ENCODE measurements at places on chromosomes 2 and 18.

DNA sequence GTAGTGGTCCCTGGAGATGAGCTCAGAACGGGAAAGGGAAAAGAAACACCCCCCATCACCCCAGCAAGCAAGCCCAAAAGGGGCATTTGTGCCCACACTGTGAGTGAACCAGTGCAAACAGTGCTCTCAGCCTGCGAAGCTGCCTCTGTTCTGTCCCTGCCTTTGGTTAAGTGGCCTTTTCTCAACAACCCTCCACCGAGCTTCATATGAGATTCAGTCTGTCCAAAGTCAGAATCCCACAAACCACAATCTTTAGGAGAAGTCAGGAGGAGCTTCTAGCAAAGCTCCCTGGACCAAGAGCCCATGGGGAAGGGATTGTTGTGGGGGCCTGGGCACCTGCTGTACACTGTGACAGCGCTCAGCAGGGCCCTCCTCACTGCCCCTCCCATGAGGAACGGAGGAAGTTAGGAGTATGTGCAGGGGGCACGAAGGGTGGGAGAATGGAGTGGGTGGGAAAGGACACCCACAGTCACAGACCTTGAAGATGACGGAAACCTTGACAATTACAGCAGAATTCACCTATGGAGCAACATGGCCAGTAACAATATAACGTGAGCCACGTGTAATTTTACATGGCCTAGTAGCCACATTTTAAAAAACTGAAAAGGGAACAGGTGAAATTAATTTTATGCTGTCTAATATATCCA is 119.5 kb downstream of the SMAD7 start:
- H3K27ac ChIP-seq = no peak overlapping the region
- DNase-seq = peak; percentile 5
- H3K27me3 ChIP-seq = no peaks in the 10 kb centered on the region
- no peaks in the 10 kb centered on the region for H3K36me3 ChIP-seq
- peaks cover 21% of the 10 kb centered on the region for H3K4me1 ChIP-seq

- H3K4me1 ChIP-seq = peaks cover 56% of the 10 kb centered on the region
- no peaks in the 10 kb centered on the region for H3K27me3 ChIP-seq
- no peak for DNase-seq
- H3K36me3 ChIP-seq = no peaks in the 10 kb centered on the region
These were observed 31.0 kb downstream of the TCF7L1 start for GRCh38 chr2:85164145-85164569.

GRCh38 chr2:52918551-52918950 is 849.1 kb upstream of the CHAC2 start:
- H3K36me3 ChIP-seq = no peaks in the 10 kb centered on the region
- H3K27ac ChIP-seq = no peak overlapping the region
- H3K4me3 ChIP-seq = no peak overlapping the region
- DNase-seq = no peak

- H3K36me3 ChIP-seq = no peaks in the 10 kb centered on the region
- H3K27ac ChIP-seq = peak overlapping the region; percentile 53
- H3K4me1 ChIP-seq = peaks cover 6% of the 10 kb centered on the region
- DNase-seq = no peak
These were observed 19.0 kb downstream of the TMSB10 start for GRCh38 chr2:84924173-84925106.

DNA sequence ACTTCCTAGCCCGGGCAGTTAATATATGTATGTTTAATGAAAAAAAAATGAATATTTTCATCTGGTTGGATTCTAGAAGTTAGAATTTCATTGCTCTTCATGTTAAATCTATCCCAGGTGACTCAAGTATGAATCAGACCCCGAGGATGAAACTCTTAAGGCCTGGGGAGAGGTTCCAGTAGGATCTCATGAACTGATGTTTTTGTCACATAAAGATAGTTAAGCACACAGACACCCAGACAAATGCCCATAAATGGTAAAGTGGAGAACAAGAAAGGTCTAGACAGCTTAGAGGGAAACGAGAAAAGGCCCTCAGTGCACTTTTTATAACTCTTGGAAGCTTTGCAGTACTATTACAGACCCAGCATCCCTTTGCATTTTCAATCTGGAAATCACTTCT is 114.1 kb downstream of the RIF1 start:
- H3K27ac ChIP-seq = no peak overlapping the region
- H3K36me3 ChIP-seq = peaks cover 98% of the 10 kb centered on the region
- no peaks in the 10 kb centered on the region for H3K27me3 ChIP-seq

DNA sequence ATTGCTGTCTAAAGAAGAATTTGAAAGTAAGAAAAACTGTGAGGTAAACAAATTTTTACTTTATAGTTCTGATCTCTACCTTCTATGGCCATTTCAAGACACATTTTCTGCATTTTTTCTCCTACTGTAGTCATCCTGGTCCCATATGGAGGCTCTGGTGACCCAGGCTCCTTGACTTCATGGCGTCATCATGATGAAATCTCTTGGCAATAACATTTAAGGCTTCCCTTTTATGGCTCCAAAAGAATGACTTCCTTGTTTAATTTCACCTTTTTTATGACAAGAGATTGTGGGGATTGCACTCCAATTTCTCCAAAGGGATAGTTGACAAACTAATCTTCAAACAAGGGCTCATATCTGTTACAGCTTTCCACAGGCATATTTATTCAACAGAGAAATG is 143.0 kb upstream of the SCN7A start:
- no peaks in the 10 kb centered on the region for H3K36me3 ChIP-seq
- H3K4me1 ChIP-seq = no peaks in the 10 kb centered on the region
- H3K27ac ChIP-seq = no peak overlapping the region
- no peak overlapping the region for H3K4me3 ChIP-seq
- no peak for DNase-seq
- no peaks in the 10 kb centered on the region for H3K27me3 ChIP-seq

GRCh38 chr2:222319586-222320435 is 21.0 kb upstream of the PAX3 start:
- H3K4me1 ChIP-seq = peaks cover 8% of the 10 kb centered on the region
- peaks cover 2% of the 10 kb centered on the region for H3K27me3 ChIP-seq
- H3K27ac ChIP-seq = no peak overlapping the region
- no peaks in the 10 kb centered on the region for H3K36me3 ChIP-seq
- no peak for DNase-seq

GRCh38 chr2:167988296-167988695 is 259.1 kb downstream of the STK39 start:
- no peak for DNase-seq
- no peaks in the 10 kb centered on the region for H3K27me3 ChIP-seq
- H3K4me3 ChIP-seq = no peak overlapping the region

DNA sequence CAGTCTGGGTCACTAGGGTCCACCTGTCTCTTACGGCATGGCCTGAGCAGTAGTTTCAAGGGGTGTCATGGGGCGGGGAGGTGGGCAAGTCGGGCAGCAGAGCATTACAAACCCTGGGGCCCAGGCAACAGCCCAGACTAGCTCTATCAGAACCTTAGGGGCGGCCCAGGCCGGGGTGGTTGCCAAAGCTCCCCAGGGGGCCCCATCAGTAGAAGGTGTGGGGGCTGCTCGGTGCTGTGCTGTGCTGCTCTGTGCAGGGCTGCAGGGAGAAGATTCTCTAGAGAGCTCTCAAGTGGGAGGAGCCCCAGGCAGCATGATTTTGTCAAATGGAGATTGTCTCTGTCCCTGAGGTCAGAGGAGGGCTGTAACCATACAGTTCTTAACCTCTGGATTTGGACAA is 36.4 kb upstream of the SLC14A1 start:
- no peaks in the 10 kb centered on the region for H3K27me3 ChIP-seq
- H3K4me1 ChIP-seq = no peaks in the 10 kb centered on the region
- no peak overlapping the region for H3K4me3 ChIP-seq

GRCh38 chr2:226118471-226119429 is 680.9 kb downstream of the IRS1 start:
- peak; percentile 14 for DNase-seq
- no peaks in the 10 kb centered on the region for H3K36me3 ChIP-seq
- no peak overlapping the region for H3K4me3 ChIP-seq
- H3K27me3 ChIP-seq = no peaks in the 10 kb centered on the region
- no peaks in the 10 kb centered on the region for H3K4me1 ChIP-seq

DNA sequence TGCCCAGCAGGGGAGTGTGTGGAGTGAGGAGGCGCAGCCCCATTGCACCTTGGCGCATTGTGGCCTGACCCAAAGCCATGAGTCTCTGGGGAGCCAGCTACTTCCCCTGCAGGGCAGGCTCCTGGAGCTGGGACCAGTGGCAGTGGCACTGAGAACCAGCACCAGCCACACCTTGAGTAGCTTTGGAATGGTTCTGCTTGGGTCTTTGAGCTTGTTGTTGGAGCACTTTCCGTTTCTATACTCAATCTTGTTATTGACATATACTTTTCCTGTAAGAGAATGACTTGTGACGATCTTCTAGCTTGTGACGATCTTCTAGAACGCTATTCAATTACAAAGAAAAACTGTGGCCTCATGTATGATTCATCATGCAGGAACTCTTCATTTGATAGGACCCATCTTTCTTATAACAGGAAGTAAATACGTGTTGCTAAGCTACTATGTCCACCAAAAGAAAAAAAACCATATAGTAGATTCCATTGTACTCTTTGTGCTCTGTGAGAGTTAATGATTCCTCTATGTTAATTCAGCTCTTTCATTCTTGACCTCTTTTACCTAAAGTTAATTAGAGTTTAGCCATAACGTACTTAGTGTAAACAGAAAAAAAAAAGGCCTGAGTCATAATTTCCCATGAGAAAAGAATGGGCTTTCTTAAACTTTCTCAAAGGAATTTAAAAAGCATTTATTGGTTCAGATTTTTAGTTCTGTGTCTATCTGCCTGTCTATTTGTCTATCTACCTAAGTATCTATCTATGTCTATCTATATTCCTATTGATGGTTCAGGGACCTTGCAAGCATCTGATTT is 113.1 kb downstream of the GATA6 start:
- DNase-seq = no peak
- no peaks in the 10 kb centered on the region for H3K36me3 ChIP-seq
- H3K27me3 ChIP-seq = no peaks in the 10 kb centered on the region
- H3K27ac ChIP-seq = no peak overlapping the region

DNA sequence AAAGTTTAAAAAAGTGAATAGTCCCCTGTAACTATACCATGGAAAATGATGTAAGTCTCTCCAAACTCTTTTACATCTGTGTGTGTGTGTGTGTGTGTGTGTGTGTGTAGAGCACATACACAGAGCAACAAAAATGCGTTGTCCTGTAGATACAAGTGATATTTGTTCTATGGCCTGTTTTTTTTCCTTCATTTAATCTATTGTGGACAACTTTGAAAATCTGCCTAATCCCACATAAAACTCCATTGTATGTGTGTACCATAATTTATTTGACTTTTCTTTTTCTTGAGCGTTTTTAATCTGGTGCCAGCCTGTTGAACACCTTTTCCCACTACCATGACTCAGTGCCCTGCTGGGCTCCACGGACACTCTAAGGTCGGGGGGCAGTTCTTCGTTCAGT is 52.3 kb upstream of the ELOA2 start:
- no peak overlapping the region for H3K27ac ChIP-seq
- no peak overlapping the region for H3K4me3 ChIP-seq
- no peaks in the 10 kb centered on the region for H3K36me3 ChIP-seq
- no peaks in the 10 kb centered on the region for H3K27me3 ChIP-seq
- DNase-seq = no peak

GRCh38 chr2:140585016-140585415 is 1545.8 kb downstream of the LRP1B start:
- H3K4me3 ChIP-seq = no peak overlapping the region
- no peaks in the 10 kb centered on the region for H3K27me3 ChIP-seq
- DNase-seq = no peak
- no peak overlapping the region for H3K27ac ChIP-seq
- H3K4me1 ChIP-seq = no peaks in the 10 kb centered on the region

GRCh38 chr2:128457716-128458115 is 139.0 kb upstream of the HS6ST1 start:
- no peaks in the 10 kb centered on the region for H3K27me3 ChIP-seq
- no peaks in the 10 kb centered on the region for H3K4me1 ChIP-seq
- H3K36me3 ChIP-seq = no peaks in the 10 kb centered on the region
- H3K27ac ChIP-seq = no peak overlapping the region
- H3K4me3 ChIP-seq = no peak overlapping the region
- no peak for DNase-seq

DNA sequence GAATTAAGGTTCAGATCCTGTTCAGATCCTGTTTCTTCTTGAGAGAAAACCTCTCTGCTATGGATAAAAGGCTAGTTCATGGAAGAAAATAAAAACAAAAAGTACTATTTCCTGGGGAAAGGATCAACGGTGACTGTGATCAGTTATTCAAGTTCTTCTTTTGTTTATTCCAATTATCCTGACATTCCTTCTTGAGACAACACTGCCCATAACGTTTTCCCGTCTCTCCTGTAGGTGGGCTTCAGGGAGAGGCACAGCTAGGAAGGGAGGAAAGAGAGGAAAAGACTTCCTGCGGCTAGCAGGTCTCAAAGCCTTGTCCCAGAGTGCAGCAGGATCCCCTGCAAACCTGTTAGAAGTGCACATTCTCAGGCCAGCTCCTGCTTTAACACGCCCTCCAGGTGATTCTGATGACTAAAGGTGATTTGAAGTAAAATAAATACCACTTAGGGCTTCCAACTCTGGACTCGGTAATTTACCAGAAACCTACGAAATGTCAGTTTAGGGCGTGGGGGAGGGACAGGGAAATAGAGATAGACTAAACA is 4.5 kb upstream of the FHL2 start:
- no peak for DNase-seq
- peak overlapping the region; percentile 64 for H3K27ac ChIP-seq
- H3K4me3 ChIP-seq = no peak overlapping the region
- H3K27me3 ChIP-seq = no peaks in the 10 kb centered on the region
- H3K4me1 ChIP-seq = peaks cover 12% of the 10 kb centered on the region

- no peak overlapping the region for H3K4me3 ChIP-seq
- DNase-seq = no peak
- H3K4me1 ChIP-seq = peaks cover 23% of the 10 kb centered on the region
- H3K36me3 ChIP-seq = no peaks in the 10 kb centered on the region
- peak overlapping the region; percentile 2 for H3K27ac ChIP-seq
These were observed 190.4 kb downstream of the BABAM2 start for GRCh38 chr2:28080911-28081310.

DNA sequence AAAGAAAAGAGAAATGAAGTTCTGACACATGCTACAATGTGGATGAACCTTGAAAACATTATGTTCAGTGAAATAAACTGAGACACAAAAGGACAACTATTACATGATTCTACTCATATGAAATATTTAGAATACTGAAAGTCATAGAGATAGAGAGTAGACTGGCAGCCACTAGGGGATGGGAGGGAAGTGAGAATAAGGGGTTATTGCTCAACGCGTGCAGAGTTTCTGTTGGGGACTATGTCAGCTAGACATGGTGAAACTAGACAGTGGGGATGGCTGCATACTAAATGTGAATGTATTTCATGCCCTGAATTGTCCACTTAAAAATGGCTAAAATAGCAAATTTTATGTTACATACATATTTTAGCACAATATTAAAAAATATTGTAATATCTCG is 108.7 kb upstream of the ATL2 start:
- H3K4me1 ChIP-seq = peaks cover 26% of the 10 kb centered on the region
- peak overlapping the region; percentile 63 for H3K27ac ChIP-seq
- DNase-seq = peak; percentile 47
- no peaks in the 10 kb centered on the region for H3K36me3 ChIP-seq

All from gastrocnemius medialis (tissue), 4 donors.